ENCODE measurements at places on chromosomes 1 and 21.

- DNase-seq, result no peak
These were observed 2.7 kb downstream of the RGL1 start for GRCh38 chr1:183807549-183808168.

- DNase-seq, result no peak
These were observed 207.1 kb downstream of the HHAT start for GRCh38 chr1:210535761-210536160.

- no peak for DNase-seq
These were observed 19.7 kb downstream of the FNBP1L start for GRCh38 chr1:93467606-93468005.

- DNase-seq, result no peak
These were observed 360.0 kb downstream of the HHAT start for GRCh38 chr1:210688512-210689234.
